ENCODE measurements at places on chromosomes 5 and 9.

- no peak for DNase-seq
Observed at GRCh38 chr9:132126680-132127236, 35.1 kb upstream of the NTNG2 start.

DNA sequence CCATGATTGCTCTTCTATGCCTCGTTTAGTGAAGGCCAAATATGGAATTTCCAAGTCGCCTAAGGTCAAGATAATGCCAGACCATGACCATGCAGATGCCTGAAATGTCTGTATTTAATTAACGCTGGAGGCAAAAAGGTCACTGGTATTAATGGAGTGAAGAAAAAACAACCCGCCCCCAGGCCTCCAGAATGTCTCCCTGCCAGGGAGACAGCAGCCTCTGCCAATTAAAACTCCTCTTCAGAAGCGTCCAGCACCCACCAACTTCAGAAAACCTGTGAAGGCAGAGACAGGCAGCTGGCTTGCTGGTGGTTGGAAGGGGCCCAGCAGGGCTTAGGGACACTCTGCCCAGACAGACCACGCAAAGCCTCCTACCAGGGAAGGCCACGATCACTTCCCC is 94.4 kb downstream of the VAV2 start:
- DNase-seq, result no peak

DNA sequence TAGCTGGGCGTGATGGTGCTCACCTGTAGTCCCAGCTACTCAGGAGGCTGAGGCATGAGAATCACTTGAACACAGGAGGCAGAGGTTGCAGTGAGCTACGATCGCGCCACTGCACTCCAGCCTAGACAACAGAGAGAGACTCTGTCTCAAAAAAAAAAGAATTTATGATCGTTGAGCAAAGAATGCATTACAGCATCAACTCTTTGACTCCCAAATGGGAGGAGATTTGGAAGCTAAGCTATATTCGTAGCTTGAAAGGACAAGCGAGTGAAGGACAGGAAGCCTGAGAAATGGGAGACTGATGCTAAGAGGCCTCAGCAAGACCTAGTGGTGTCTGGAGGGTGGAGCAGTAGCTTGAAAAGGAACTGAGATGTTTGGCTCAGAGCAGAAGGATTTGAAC is 10.3 kb upstream of the CCIN start:
- no peak for DNase-seq

GRCh38 chr5:155783791-155784190 is 543.2 kb upstream of the SGCD start:
- DNase-seq, result no peak

- no peak for DNase-seq
Observed at GRCh38 chr5:137085206-137085605, 413.9 kb downstream of the SPOCK1 start.

DNA sequence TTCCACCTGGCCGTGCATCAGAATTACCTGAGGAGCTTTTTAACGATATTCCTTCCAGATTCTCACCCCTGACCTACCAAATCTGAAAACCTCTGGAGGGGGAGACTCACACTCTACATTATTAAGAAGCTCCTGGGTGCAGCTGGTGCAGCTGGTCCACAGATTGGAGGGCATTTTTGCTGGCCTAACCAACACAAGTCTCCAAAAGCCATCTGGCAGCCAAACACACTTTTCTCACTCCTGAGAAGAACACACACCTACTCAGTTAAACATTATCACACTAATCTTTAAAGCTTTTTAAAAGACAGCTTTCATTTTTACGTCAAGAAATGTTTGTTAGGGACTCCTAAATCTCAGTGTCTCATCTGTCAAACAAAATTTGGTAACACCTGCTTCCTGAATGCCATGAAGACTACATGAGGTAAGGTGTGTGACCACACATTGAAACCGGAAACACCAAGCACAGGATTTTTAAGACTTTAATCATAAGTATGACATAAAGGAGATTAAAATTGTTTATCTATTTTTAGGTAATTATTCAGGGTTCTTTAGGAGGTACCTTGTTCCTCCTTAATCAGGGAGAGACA is 14.2 kb upstream of the PTPN3 start:
- DNase-seq, result no peak
